Temporal lobe (tissue), 4 donors: ENCODE measurements at places on chromosomes 3 and 15. TPM values are rescaled to one million over a fixed set of nuclear protein-coding genes. Genes with fewer than 3 reads are reported as not detected.

The SLC38A3 gene
- 5.4 TPM for total RNA-seq

The GHRL gene
- 0.25 TPM for total RNA-seq

The GXYLT2 gene
- 4.7 TPM for total RNA-seq

The GMPS gene
- total RNA-seq = 31.7 TPM

The GOLGA8H gene
- total RNA-seq = 0.49 TPM

The MANF gene
- 16.5 TPM for total RNA-seq

The GPR149 gene
- total RNA-seq = 1.7 TPM

The TRPM7 gene
- 37.9 TPM for total RNA-seq

The CLDN1 gene
- total RNA-seq = 5.7 TPM

The GOLGA8N gene
- total RNA-seq = 3.0 TPM

The MORC1 gene
- total RNA-seq = under 0.01 TPM

The CD80 gene
- 0.49 TPM for total RNA-seq

The TMEM44 gene
- total RNA-seq = 33.9 TPM

The ACTC1 gene
- 0.25 TPM for total RNA-seq

The PARP15 gene
- total RNA-seq = 0.49 TPM

The DCLK3 gene
- 2.7 TPM for total RNA-seq

The TMEM87A gene
- total RNA-seq = 57.0 TPM

The ADAMTS17 gene
- 6.1 TPM for total RNA-seq
